Activated CD4-positive, CD25-positive, alpha-beta regulatory T cell treated with anti-CD3 and anti-CD28 coated beads, Interleukin-2, amount 50 U/mL, for 72 hours (primary cell): ENCODE measurements at places on chromosomes 13 and 19.

DNA sequence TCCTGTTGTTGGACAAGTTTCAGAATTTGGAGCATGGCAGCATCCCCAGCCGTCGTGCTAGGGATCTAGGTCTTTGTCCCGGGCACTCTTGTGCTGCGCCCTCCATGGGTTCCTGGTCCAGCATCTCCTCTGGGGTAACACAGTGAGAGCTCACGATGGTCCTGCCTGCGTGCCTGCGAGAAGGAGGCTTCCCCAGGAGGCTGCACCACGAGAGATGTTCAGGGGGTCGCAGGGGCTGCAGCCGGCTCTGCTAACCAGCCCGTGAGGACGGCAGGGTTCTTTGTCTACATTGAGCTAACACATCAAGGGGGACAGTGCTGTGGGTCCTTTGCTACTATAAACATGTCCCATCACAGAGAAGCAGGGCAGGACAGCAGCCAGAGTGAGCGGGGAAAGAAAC is 103.9 kb upstream of the SOX1 start:
- DNase-seq: no peak

DNA sequence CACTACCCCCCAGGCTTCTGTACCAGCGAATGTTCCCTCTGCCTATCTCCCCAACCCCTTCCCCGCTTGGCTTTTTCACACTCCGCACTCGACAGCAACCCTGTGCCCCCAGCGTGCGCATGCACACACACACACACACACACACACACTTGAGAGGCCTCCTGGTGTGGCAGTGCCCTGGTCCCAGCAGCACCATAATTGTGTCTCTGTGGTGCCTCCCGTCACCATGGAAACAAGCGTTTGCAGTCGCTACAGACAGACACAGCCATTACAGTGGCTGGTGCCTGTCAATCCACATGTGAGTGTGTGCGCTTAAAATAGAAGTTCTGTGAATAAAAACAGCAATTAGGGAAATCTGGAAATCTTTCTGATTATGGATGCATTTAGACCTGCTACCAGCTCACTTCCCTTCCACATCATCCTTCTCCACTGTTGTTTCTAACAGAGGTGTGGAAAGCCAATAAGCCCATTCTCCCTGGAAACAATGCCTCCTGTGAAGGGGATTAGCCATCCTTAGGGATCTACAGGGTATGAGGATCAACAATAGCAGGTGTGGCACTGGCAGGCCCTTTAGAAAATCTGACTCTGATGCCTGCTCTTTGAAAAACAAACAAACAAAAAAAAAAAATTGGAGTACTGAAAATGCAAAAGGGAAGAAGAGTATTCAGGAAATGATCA is 146.3 kb downstream of the DCLK1 start:
- DNase-seq: no peak

DNA sequence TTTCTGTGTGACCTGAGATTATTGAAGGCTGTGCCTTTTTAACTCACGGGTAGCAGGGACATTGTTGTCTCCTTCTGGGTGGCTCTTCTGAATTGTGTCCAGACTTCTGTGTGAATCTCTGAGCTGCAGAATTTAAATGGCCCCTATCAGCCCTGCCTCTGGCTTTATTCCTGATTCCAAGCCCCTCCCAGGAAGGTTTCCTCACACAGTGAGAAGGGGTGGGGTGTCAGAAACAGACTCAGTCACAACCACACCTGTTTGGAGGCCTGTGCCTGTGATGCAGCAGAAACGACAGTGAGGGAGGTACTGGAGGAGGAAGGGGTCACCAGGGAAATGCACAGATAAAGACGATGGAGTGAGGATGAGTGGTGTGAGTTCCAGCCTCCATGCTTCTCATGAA is at the start of gene CLC:
TSS of gene CLC (minus strand) at position 139 of the 400 bp plus-strand sequence. CDS start at position 62, 77 bp downstream.
- DNase-seq: no peak

- DNase-seq: no peak
These were observed 170.5 kb downstream of the SHISA2 start for GRCh38 chr13:25881136-25881926.

DNA sequence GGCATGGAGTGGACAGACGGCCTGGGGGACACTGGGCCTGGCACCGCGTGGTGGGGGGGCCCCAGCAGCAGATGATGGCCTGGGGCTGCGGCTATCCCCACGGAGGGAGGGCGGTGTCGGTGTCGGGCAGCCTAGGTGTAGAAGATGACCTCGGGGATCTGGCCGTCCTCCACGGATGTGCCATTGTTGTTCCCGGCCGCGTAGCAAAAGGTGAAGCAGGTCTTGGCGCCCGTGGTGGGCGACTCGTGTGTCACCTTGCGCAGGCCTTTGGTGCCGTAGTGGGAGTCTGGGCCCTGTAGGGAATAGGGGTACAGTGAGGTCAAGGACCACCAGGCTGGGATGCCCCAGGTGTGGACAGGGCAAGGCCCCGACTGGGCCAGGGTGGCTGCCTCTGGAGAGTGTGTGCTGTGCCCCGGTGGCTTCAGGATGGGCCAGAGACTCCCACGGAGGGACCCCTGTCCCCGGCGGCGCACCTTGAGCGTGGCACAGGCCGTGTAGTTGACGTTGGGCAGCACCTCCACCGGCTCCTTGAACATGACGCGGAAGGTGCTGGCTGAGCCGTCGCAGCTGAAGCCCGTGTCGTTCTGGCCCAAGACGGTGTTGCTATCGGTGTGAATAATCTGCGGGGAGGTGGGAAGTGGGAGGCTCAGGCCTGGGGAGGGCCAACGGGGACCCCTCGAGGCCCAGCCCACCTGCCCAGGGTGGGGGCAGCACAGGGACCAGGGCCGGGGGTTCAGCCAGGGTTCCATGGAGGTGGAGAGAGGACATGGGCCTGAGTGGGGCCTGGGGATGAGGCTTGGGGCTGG is 29.0 kb downstream of the BTBD2 start:
- DNase-seq: no peak
